ENCODE measurements at places on chromosomes 12 and 14. TPM values are rescaled to one million over a fixed set of nuclear protein-coding genes. Genes with fewer than 3 reads are reported as not detected.

PPFIA2 gene
- 0.39 TPM for total RNA-seq

AKAP3 gene
- total RNA-seq: 1.3 TPM

RFX4 gene
- 0.57 TPM for total RNA-seq

PAPLN gene
- 6.9 TPM for total RNA-seq

SLC2A14 gene
- total RNA-seq: 19.3 TPM

STXBP6 gene
- total RNA-seq: 2.6 TPM

DNA sequence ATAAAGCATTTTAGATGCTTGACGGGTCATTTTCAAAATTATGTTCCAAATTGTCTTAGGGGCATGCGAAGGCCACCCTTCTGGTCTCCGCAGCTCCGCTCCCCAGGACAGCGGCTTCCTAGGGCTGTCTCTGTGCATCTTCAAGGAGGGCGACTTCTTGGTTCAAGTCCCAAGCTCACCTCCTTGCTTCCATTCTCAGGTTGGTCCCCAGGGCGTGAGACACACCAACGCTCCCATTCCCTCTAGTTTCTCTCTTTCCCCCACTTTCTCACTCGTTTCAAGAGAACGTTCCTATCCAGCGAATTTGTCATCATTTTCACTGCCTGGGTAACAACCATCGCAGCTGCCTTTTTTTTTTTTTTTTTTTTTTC is 109.4 kb upstream of the CCND2 start:
- no peak for DNase-seq
- no peaks in the 10 kb centered on the region for H3K27me3 ChIP-seq
- H3K36me3 ChIP-seq: peaks cover 8% of the 10 kb centered on the region

DNA sequence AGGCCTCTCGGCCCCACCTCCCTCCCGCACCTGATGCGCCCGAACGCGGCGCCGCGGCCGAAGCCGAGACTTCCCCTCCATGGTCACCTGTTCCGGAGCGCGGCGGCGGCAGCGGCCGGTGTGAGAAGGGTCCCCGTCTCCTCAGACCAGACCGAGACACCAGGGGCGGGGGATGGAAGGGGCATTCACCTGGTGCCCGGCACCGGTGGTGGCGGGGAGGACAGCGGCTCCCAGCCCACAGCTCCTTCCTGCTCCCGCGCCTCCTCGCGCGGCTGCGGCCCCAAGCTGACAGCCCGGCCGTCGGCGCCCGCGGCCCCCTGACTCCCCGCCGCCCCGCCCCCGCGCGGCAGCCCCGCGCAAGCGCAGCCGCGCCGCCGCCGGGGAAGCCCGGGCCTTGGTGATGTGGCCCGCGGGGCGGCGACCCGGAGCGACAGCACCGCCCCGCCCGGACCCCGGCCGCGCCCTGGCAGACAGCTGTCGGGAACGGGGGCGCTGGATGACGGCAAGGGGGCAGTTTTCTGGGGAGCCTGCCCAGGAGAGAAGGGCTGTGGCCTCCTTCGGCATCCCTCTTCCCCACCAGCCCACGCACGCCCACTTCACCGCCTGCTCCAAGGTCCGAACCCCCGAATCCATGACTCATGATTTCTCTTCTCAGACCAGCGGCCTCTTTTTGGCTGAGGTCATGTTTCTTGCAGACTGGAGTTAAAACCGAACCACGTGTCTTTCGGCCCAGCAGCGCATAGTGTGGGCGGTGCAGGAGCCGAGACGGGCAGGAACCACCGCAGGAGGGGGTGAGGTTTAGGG is at the start of gene SLC41A2:
TSS of gene SLC41A2 (minus strand) at position 290 of the 804 bp plus-strand sequence. CDS start 29,763 bp downstream, outside the sequence.
- H3K36me3 ChIP-seq: no peaks in the 10 kb centered on the region
- H3K4me3 ChIP-seq: peak within 1 kb of the TSS; percentile 89
- H3K4me1 ChIP-seq: no peaks in the 10 kb centered on the region
- DNase-seq: peak; percentile 84
- no peak within 1 kb of the TSS for H3K27ac ChIP-seq
- H3K27me3 ChIP-seq: peaks cover 2% of the 10 kb centered on the region

DNA sequence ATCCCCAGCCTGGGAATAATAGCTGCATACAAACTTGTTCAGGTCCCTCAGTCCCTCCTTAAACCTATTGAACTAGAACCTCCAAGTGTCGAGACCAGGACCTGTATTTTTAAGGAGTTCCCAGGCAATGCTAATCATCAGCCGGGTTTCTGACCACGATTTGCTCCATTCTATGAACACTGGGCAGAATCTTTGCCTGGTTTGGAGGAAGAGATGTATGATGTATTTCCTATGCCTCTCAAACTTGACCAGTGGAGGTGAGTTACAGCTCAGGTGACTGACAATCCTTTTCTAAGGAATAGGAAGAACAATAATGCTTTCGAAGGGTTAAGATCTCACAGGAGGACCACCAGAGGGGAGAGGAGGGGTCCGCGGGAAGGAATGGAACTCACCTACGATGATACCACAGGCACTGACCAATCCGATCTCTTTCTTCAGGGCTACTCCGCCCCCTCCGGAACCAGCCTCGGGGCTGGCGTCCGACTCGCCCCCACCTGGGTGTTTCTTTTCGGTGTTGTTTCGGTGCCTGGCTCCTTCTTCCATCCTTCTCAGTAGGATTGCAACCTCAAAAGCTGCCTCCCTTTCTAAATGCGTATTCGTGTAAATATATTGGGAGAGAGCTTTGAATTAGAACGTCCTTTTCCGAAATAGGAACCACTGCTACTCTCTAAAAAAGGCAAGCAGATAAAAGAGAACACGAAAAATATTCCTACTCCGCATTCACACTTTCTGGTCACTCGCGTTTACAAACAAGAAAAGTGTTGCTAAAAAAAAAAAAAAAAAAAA is 895 bp downstream of the SLC7A8 start:
- no peaks in the 10 kb centered on the region for H3K36me3 ChIP-seq
- peak overlapping the region; percentile 38 for H3K27ac ChIP-seq
- no peaks in the 10 kb centered on the region for H3K27me3 ChIP-seq
- H3K4me3 ChIP-seq: no peak overlapping the region
- peak; percentile 90 for DNase-seq
- H3K4me1 ChIP-seq: no peaks in the 10 kb centered on the region

- H3K27ac ChIP-seq: no peak overlapping the region
- H3K27me3 ChIP-seq: peaks cover 2% of the 10 kb centered on the region
- no peak for DNase-seq
These were observed 18.7 kb upstream of the FBRSL1 start for GRCh38 chr12:132471011-132471857.

DNA sequence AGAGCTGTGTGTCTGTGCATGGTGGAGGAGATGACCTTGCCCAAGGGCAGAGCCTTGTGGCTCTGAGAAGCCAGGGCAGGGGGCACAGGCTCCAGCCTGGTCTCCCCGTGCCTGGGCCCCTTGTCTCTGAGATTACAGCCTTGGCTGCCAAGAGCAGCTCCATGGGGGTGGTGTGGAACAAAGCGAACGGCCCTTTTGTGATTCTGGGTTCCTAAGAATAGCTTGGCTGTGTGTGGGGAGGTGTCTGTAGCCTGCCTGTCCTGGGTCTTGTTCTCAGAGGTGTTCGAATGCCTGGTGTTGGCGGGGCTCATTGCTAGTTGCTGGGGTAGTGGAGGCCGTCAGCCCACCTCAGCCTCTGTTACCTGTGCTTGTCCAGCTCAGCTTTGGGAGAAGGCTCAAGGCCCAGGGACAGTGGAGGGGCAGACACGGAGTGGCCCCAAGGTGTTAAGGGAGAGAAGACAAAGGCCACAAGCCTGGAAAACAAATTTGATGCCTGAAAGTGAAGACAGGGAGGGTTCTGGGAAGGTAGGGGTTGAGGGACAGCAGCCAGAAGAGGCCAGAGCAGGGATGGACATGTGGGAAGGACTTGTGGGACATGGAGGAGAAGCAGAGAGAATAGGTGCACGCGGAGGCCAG is 7.4 kb upstream of the MYH7 start:
- H3K27ac ChIP-seq: no peak overlapping the region
- H3K4me3 ChIP-seq: peak overlapping the region; percentile 8
- peak; percentile 29 for DNase-seq
- no peaks in the 10 kb centered on the region for H3K36me3 ChIP-seq
- no peaks in the 10 kb centered on the region for H3K27me3 ChIP-seq
- no peaks in the 10 kb centered on the region for H3K4me1 ChIP-seq

DNA sequence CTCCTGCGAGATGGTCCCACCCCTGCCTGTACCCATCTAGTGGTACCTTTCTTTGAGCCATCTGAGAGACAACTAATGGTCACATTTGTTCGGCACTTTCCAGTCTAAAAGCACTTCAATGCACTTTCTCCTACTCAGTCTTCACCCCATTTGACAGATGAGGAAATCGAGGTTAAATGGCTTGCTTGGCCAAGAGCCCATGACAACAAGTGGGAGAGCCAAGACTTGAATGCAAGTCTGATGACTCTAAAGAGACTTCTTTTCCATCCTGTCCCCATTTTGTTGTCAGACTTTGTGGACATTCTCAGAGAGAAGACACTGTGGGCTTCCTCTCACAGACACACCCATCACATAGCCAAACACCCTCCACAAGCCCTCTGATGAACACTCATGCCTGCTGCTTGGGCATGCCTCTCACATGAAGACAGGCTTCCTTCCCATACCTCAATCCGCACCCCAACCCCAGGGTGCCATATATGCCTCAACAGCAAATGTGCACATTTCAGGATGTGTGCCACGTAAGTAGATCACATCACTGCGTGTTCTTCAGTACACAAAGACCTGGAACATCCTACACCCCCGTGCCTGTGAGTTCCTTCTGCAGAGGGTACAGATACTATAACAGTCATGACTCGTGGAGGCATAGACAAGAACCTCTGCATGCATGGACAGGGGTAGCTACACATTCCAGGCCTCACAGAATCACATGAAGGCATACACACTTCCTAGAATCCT is 805 bp downstream of the MYH7 start:
- no peaks in the 10 kb centered on the region for H3K36me3 ChIP-seq
- H3K27ac ChIP-seq: no peak overlapping the region
- peak; percentile 12 for DNase-seq
- H3K4me3 ChIP-seq: no peak overlapping the region

- no peak for DNase-seq
- no peaks in the 10 kb centered on the region for H3K36me3 ChIP-seq
- H3K27ac ChIP-seq: no peak overlapping the region
- no peak overlapping the region for H3K4me3 ChIP-seq
- no peaks in the 10 kb centered on the region for H3K27me3 ChIP-seq
- H3K4me1 ChIP-seq: peaks cover 5% of the 10 kb centered on the region
These were observed 284.7 kb downstream of the DUSP6 start for GRCh38 chr12:89067421-89068187.

Measured in H9 (cell line).